Right hindlimb (tissue), 1 donor: ENCODE measurements at places on chromosomes 13 and 19.
A peak's percentile ranks its signal among the peaks of the same experiment; 100 is the strongest.

- no peak for DNase-seq
These were observed 78.9 kb downstream of the LNX2 start for GRCh38 chr13:27541386-27541785.

- DNase-seq: no peak
These were observed 32.7 kb downstream of the FAM187B start for GRCh38 chr19:35195830-35196229.

DNA sequence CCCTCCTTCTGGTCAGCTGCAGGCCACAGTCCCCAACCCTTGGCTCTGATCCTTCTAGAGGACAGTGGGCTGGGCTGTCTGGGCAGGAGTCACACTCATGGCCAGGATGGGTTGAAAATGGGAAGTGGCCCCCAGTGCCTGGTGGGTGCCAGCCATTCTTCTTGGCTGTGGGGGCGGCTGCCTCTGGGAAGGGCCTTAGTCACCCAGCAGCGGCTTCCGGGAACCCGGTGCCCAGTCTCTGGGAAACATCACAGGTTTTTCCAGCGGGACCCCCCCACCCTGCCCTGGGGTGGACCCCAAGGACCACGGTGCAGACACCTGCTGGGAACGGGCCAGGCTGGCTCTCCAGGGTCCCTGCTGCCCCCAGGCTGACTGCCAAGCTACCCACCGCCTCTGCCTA is 27.3 kb upstream of the SLC7A10 start:
- no peak for DNase-seq

- DNase-seq: no peak
These were observed 1.4 kb downstream of the NWD1 start for GRCh38 chr19:16721051-16721450.

DNA sequence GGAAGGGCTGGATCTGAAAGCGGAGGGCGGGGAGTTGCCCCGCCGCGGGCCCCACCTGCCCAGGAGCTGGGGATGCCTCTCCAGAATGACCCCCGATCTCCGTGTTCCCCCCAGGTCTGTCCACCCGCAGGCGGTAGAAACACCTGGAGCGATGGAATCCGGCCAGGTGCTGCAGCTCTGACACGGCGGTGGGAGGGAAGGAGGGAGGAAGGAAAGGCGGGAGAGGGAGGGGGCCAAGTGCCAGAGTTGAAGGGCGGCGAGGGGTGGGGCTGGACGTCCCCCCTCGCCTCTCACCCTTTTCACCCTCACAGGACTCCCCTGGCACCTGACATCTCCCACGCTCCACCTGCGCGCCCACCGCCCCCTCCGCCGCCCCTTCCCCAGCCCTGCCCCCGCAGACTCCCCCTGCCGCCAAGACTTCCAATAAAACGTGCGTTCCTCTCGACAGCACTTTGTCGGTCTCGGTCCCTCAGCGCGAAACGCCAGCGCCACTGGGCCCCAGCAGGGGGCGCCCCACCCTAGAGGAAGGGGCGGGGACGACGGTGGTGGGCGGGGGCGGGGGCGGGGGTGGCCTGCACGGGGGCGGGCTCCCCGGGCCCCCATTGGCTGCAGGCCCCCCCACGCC is 337 bp upstream of the FXYD7 start:
- DNase-seq: no peak

GRCh38 chr19:44552324-44552723 is 22.8 kb upstream of the CEACAM20 start:
- no peak for DNase-seq

DNA sequence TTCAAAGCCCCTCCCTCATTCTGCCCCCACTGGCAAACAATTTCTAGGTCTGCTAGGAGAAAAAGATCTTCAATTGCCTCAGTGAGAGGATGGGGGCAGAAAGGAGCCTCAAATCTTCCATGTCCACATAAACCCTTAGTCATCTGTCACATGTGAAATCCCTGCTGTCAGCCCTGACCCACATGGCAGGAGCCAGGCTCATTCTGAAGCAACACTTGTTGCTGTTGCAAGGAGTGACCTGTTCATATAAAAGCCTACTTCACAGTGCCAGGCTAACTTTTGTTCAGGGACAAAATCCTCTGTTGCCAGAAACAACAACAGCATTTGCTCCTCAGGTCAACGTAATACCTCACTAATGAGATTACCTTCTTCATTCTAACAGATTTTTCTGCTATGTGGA is 70.5 kb downstream of the IRS2 start:
- DNase-seq: no peak

DNA sequence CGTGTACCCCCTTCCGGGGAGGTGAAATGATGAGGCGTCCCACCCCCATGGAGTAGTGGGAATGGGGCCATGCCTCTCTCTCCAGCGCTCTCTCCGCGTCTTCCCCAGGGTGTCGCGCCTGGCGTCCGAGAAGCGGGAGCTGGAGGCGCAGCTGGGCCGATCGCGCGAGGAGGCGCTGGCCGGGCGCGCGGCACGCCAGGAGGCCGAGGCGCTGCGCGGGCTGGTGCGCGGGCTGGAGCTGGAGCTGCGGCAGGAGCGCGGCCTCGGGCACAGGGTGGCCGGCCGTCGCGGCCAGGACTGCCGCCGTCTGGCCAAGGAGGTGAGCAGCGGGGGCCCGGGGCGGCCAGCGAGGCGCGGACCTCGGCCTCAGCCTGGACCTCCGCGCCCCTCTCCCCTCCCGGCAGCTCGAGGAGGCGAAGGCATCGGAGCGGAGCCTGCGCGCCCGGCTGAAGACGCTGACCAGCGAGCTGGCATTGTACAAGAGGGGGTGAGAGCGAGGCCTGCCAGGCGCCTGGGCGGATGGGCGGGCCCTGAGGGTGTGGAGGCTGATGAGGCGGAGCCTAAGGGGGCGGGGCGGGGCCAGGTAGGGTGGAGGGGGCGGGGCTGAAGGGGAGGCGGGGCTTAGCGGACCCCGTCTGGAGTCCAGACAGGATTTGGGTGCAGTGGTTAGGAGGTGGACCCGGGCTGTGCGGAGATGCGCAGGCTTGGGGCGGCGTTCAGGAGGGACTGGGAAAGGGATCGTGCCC is 7.7 kb downstream of the PGLYRP1 start:
- DNase-seq: peak; percentile 53

DNA sequence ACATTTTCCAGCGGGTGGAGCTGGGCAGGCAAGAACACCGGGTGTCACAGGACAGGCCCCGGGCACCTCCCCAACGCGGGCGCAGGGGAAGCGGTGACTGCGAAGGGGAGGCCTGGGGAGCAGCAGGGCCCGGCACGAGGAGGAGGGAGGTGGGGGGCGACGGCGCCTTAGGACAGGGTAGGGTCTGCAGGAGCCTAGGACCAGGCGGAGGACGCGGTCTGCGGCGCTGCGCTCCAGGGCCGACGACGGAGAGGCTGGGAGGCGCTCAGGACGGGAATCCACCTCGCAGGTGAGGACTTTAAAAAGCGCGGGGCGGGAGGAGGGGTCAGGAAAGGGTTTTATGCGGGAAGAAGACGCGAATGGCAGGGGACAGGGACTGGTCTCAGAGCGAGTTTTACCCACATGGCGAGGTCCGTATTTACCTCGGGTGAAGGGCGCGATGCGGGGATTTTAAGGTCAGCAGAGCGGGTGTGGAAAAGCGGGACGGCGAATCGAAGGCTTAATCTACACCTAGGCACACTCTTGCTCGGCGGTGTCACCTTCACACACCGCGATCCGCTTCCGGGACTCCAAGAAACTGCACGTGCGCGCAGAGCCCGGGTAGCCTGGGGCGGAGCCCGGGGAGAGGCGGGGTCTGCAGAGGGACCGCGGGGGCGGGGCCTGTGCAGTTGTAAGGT is 13.5 kb downstream of the ERVV-2 start:
- no peak for DNase-seq

DNA sequence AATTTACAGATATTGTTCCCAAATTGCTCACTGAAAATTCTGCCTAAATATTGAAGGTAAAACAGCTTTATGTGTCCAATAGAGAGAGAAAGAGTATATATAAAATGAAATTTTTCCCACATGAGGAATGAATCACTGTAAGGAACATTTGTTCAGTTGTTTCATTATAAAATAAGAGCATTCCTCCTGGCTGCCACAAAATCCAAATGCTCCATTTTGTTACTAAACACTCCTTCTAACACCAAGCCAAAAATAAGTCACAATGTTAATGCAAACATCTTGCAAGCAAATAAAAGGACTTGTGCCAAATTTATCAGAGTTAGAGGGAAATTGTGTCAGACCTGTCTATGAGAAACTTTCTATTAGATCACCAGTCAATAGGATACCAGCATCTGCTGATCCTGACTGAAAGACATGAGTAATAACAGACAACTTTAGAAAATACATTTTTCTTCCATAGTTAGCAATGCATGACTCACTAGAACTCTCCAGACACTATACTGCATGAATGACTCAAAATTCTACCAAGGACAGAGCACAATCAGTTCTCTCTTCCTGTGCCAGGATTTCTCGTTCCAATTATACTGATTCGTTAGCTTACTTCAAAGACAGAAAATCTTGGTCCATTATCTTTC is 83.5 kb upstream of the FNDC3A start:
- no peak for DNase-seq

DNA sequence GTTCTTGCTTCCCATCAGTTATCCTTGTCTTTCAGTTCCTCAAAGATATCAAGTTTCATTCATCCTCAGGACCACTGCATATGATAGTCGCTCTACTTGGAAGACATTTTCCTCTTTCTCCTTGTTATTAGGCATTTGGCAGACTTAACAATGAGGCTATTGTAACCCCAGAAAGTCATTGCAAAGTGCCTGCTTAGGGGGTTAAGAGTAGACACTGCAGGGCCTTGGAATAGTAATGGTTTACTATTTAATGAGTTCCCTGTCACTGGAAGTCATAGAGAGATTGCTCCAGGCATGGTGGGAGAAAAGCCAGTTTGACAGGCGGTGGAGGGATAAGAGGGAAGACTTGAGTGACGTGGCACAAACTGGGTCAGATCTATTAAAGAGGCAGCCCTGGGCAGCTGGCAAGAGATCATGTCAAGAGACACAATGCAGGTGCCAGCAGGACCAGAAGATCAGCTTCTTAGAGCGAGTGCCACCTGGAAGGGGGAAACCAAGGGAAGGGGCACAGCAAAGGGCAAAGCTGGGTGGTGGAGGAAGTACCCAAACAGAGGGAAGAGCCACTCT is 16.8 kb upstream of the CPB2 start:
- no peak for DNase-seq

DNA sequence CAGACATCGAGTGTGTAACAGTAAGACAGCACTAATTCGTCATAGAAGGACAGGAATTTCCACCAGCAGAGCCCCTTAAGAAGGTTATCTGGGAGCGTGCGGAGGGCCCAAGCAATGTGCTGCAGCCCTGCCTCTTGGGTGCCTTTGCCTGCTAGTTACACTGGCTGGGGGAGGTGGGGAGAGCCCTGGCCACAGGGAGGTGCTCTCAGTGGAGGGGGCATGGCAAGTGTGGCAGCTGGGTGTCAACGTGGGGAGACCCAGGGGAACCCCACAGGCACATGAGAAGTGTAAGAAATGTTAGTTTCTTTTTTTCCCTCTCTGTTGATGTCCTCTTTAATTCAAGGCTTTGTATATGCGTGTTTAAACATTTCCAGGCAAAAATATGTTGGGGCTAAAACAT is 50.9 kb upstream of the TMTC4 start:
- DNase-seq: peak; percentile 22

- DNase-seq: no peak
These were observed 163.7 kb downstream of the SHISA2 start for GRCh38 chr13:25887962-25888655.

DNA sequence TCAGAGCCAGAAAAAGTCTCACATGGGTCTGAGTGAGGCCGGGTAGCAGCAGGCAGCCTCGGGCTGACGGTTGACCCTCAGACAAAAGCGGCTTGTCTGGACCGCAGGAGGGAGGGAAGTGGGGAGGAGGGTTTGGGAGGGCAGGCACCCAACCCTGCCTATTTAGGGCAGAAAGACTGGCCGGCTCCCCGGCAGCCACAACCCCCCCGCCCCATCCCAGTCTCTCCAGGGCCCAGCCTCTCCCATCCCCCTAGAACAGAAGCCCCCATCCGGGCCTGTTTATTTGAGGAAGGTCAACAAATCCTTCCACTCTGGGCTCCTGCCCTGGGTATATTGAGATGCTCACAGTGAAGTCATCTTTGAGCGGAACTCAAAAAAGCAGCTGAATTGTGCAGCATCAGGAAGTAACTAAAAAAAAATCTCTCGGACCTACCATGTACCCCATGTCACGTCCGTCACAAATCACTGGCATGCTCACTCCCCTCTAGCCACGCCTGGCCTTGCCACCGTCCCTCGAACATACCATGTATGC is 6.3 kb downstream of the DACT3 start:
- peak; percentile 61 for DNase-seq

GRCh38 chr19:16089010-16089846 is 12.9 kb downstream of the TPM4 start:
- DNase-seq: no peak

DNA sequence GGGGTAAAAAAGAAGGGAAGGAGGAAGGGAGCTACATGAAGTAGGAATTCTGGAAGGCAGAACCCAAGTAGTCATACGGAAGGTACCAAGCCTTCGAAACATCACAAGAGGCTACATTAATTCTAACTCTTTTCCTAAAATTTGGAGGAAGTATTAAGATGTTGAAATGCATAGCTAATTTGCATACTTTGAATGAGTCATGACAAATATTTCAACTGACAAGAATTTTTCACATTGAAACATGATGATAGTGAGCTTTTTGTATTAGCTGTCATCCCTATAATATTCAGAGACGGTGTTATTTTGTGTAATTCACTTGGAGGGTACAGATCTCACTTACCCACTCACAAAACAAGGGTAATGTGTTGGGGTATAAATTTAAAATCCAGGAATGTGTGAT is 9.1 kb upstream of the ACOD1 start:
- DNase-seq: no peak

- no peak for DNase-seq
These were observed 12.4 kb downstream of the GAS6 start for GRCh38 chr13:113851480-113851803.

DNA sequence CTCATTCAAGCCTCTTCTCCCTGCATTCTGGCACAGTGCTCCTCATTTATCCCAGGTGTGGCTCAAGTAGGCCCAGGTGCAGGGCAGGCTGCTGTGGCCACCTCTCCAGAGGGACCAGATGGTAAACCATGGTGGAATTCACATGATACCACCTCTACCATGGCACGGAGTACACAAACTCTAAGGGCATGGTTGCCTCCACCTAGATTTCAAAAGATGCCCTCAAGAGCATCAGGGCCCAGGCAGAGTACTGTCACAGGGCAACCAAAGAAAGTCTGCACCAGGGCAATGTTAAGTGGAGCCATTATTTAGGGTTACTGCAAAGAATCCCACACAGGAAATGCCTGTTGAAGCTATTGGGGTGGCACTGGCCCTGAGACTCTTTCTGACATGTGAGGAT is 647.1 kb upstream of the MIR17HG start:
- no peak for DNase-seq

DNA sequence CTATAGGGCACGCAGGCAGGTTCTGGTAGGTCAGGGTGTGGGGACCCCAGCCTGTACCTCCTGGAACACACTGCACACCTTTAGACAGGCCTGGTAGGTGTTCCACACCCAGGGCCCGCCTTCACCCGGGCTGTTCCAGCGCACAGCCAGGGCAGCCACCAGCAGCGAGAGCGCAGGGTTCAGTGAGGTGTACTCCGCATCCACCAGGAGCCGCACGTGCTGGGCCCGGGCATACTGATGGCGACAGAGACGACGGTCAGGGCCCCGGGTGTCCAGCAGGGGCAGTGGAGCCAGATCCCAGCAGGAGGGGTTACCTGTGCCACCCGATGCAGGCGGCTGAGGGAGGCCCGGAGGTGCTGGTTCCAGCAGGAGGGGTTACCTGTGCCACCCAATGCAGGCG is 6.0 kb downstream of the PRODH2 start:
- DNase-seq: no peak

GRCh38 chr19:11479898-11480714 is 740 bp downstream of the ELAVL3 start:
- DNase-seq: no peak
